ENCODE measurements at places on chromosomes 5 and 9. TPM values are rescaled to one million over a fixed set of nuclear protein-coding genes. Genes with fewer than 3 reads are reported as not detected.

PCDHGA11 gene
- 9.8 TPM for total RNA-seq

- H3K27ac ChIP-seq: no peak overlapping the region
- no peak overlapping the region for H3K4me3 ChIP-seq
- H3K27me3 ChIP-seq: no peaks in the 10 kb centered on the region
- no peaks in the 10 kb centered on the region for H3K4me1 ChIP-seq
- no peaks in the 10 kb centered on the region for H3K36me3 ChIP-seq
- no peak for DNase-seq
These were observed 9.6 kb downstream of the ROPN1L start for GRCh38 chr5:10451137-10451824.

DNA sequence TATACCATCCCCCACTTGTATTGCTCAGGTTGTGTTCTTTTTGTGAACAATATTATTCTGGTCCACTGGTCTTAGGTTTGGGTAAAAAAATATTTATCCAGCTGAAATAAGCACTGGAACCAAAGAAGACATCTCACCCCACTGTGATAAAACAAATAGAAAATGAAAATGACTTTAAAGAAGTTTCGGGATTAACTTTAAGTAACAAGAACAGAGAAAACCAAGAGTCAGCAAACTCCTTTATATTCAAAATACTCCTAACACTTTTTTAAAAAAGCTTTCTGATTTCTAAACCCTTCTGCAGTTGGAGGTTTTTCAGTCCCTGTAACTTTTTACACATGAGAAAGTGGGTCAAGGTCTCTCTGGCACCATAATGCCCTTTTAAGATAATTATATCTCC lies 273.9 kb upstream of the CDH10 start:
- H3K4me1 ChIP-seq: no peaks in the 10 kb centered on the region
- no peaks in the 10 kb centered on the region for H3K27me3 ChIP-seq

- H3K4me3 ChIP-seq: no peak overlapping the region
- DNase-seq: no peak
- no peaks in the 10 kb centered on the region for H3K36me3 ChIP-seq
- no peak overlapping the region for H3K27ac ChIP-seq
These were observed 1026.0 kb upstream of the ARRDC3 start for GRCh38 chr5:92409134-92409533.

GRCh38 chr5:15992918-15993317 lies 186.7 kb downstream of the MARCHF11 start:
- H3K36me3 ChIP-seq: no peaks in the 10 kb centered on the region
- H3K4me3 ChIP-seq: no peak overlapping the region
- H3K27ac ChIP-seq: no peak overlapping the region
- H3K27me3 ChIP-seq: no peaks in the 10 kb centered on the region
- no peak for DNase-seq

- no peaks in the 10 kb centered on the region for H3K4me1 ChIP-seq
- H3K4me3 ChIP-seq: peak overlapping the region; percentile 92
- no peak for DNase-seq
These were observed 649 bp downstream of the AP3B1 start for GRCh38 chr5:78293851-78294247.

DNA sequence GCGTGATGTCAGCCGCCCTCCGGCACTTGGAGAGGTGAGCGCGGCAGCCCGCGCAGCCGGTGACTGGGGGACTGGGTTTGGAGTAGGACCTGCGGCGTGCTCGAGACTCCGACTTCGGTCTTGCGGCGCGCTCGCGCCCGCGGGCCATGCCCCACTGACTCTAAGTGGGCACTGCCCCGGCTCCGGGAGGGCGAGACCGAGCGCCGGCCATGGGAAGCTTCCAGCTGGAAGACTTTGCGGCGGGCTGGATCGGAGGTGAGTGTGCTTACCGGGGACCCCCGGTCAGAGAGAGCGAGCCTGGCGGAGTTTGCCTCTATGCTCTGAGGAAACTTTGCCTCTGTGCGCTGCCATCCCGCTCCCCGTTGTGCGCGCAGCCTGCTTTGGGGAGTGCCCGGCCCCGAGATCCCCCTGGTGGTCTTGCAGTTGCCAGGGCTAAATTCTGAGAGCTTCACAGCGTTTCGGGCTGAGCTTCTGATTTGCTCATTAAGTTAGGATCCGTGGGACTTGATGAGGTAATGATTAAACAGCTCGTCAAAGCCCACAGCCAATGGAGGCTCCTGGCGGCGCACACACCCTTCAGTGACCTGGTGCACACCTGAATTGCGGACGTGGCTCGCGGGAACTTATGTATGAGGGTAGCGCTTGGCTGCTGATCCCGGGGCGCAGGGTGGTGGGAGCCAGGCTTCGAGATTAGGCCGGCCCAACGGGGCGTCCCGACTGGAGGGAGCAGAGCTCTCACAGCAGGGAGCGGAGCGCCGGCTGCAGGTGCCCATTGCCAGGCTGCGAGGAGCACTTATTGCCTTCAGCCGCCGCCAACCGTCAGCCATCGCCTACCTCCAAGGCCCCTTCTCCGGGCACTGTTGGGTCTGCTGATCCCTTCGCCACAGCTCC lies at the start of gene SLC25A48:
SLC25A48 (plus strand) TSS at position 25 of the 891 bp plus-strand sequence; CDS start at position 210, 185 bp downstream.
- DNase-seq: no peak
- H3K27me3 ChIP-seq: peaks cover 43% of the 10 kb centered on the region
- peak within 1 kb of the TSS; percentile 26 for H3K4me3 ChIP-seq
- no peaks in the 10 kb centered on the region for H3K4me1 ChIP-seq

- DNase-seq: no peak
- no peaks in the 10 kb centered on the region for H3K4me1 ChIP-seq
- no peaks in the 10 kb centered on the region for H3K36me3 ChIP-seq
- H3K27me3 ChIP-seq: no peaks in the 10 kb centered on the region
These were observed 116.1 kb downstream of the KDM4C start for GRCh38 chr9:6873857-6874256.

- no peaks in the 10 kb centered on the region for H3K4me1 ChIP-seq
- no peak for DNase-seq
- no peak overlapping the region for H3K27ac ChIP-seq
- no peak overlapping the region for H3K4me3 ChIP-seq
These were observed 39.4 kb downstream of the TNPO1 start for GRCh38 chr5:72855821-72856220.

DNA sequence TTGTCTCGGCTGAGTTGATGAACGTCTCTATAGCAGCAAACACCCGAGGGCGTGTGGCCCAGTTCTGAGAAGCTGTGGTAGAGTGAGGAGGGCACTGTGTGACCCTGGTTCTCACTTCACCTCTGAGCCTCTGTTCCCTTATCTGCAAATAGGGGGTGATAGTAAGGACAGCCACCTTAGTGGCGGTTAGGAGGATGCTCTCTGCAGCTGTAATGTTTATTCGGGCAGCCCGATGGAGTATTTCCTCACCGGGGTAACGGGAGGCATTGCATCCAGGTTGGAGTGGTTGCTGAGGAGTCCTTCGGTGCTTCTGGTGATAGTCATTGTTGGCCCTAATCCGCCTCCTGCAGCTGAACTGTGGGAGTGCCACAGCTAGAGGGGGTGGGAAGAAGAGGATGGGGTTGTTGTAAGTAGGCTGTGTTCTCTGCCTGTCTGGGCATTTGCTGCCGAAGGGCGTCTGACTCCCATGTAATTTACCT lies 13.9 kb downstream of the PRRC2B start:
- DNase-seq: no peak
- H3K27me3 ChIP-seq: no peaks in the 10 kb centered on the region
- H3K4me1 ChIP-seq: peaks cover 59% of the 10 kb centered on the region
- H3K4me3 ChIP-seq: peak overlapping the region; percentile 40
- no peaks in the 10 kb centered on the region for H3K36me3 ChIP-seq

GABBR2 gene
- not detected for total RNA-seq

SMIM33 gene
- total RNA-seq: not detected

DNA sequence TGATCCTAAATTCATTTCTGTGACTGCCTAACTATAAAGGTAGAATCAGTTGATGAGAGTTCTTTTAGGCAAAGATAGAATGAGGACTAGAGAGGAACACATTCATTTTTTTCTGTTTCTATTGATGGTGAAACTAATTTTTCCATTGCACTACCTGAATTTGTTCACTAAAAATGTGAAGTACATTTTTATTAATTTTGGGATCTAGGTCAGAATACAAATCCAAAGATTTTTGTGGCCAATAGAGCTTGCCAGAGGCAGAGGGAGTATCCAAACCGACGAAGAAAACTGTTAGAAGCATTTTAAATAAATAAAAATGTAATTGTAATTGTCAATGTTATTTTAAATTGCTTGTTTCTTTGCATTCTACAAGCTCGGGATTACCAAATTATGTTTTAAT lies 78.1 kb downstream of the MTREX start:
- no peaks in the 10 kb centered on the region for H3K27me3 ChIP-seq
- H3K4me3 ChIP-seq: no peak overlapping the region
- H3K4me1 ChIP-seq: no peaks in the 10 kb centered on the region
- DNase-seq: no peak

MARCOL gene
- not detected for total RNA-seq

SET gene
- 168 TPM for total RNA-seq

GRCh38 chr5:179393078-179393477 lies 47.8 kb upstream of the ADAMTS2 start:
- no peaks in the 10 kb centered on the region for H3K36me3 ChIP-seq
- no peak for DNase-seq
- H3K4me1 ChIP-seq: no peaks in the 10 kb centered on the region

- H3K4me3 ChIP-seq: no peak overlapping the region
- no peak overlapping the region for H3K27ac ChIP-seq
- no peaks in the 10 kb centered on the region for H3K4me1 ChIP-seq
- H3K36me3 ChIP-seq: no peaks in the 10 kb centered on the region
- DNase-seq: no peak
- H3K27me3 ChIP-seq: no peaks in the 10 kb centered on the region
These were observed 62.2 kb downstream of the CFAP77 start for GRCh38 chr9:132472199-132472598.

ANKRD34B gene
- total RNA-seq: not detected

DNA sequence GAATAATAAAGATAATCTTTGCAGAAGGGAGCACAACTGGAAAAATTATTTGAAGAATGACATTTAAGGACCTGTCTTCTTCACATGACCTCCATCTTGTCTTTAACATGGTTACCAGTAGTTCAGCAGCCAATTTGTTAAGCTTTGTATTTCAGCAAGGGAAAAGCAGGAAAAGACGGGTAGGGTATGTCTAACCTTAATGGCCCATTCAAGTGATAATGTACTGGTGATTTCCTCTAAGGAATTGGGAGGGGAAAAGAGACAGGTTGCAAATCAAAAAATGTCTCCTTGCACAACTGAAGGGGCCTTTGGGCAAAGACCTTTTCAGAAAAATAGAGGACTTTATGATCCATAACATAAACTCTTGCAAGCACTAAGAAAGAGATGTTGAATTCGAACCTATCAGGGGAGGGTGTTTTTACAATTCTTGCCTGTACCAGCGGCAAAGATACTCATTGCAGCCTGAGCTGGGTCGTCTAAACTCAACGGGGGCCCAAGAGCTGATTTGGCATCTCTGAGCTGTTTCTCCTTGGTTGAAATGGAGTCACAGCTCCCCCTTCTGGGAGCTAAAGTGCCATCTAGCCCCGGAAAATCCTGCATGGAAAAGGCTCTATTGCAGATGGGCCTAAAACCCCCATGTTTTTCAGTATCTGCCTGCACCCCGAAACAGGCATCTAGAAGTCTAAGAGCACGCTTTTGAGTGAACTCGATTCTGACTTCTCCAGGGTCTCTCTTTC lies 3.8 kb downstream of the BRINP1 start:
- no peak for DNase-seq
- H3K27me3 ChIP-seq: peaks cover 5% of the 10 kb centered on the region
- H3K36me3 ChIP-seq: no peaks in the 10 kb centered on the region
- no peak overlapping the region for H3K4me3 ChIP-seq

DNA sequence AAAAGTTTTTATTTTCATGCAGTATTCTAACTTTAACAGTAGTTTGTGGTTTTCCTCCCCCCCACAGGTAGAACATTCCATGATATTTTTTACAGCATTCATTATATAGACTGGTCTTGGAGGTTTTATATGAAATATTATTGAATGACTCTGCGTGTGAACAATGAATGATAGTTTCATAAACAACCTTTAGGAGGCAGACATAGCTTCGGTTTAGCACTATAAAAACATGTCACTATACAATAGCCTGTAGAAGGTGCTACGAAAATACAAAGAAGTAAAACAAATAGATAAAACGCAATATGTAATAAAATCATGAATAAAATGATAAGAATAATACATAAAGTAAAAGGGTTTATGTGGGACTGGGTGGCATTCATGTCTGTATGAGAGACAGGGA lies 8.5 kb downstream of the KLF4 start:
- no peak for DNase-seq
- H3K4me1 ChIP-seq: no peaks in the 10 kb centered on the region
- H3K27ac ChIP-seq: no peak overlapping the region
- no peak overlapping the region for H3K4me3 ChIP-seq
- no peaks in the 10 kb centered on the region for H3K27me3 ChIP-seq

DNA sequence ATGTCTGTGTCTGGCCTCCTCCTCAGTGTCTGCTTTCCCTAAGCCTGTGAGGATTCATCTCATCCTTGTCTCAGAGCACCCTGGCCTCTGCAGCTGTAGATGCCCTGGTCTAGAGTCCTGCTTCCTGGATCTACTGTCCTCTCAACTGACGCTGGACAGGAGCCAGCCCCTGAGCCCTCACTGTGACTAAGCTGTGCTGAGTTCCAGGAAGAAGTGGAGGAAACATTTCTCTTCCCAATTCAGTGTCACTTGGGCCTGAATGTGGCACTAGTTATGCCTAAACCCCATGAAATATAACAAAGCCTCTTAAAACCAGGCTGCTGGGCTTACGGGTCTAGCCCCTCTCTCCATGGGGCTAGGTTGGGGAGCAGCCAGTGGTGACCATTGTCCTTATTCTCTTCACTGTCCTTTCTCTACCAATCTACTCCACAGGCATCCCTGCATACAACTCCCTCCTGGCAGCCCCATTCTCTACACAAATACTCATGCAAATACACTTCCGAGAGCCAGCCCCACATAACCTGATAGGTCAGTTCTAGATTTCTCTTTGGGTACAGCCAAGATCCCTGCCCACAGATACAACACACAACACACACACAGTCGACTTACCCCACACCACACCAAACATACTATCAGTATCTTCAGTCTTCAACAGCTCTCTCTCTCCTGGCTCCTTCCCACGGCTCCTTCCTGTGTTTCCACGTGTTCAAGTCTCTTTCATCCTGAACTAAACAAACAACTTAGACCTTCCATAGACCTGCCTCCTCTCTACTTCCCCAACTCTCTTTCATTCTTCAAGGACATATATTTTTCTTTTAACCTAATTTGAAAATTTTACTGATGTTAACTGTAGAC lies 220.8 kb downstream of the SNX18 start:
- no peaks in the 10 kb centered on the region for H3K36me3 ChIP-seq
- DNase-seq: no peak
- H3K27ac ChIP-seq: peak overlapping the region; percentile 12
- H3K27me3 ChIP-seq: no peaks in the 10 kb centered on the region
- H3K4me1 ChIP-seq: no peaks in the 10 kb centered on the region

Data from breast epithelium (tissue), 4 donors.